ENCODE measurements at places on chromosomes 5 and 9. TPM values are rescaled to one million over a fixed set of nuclear protein-coding genes. Genes with fewer than 3 reads are reported as not detected.

Gene FOXD4L3
- total RNA-seq: not detected

DNA sequence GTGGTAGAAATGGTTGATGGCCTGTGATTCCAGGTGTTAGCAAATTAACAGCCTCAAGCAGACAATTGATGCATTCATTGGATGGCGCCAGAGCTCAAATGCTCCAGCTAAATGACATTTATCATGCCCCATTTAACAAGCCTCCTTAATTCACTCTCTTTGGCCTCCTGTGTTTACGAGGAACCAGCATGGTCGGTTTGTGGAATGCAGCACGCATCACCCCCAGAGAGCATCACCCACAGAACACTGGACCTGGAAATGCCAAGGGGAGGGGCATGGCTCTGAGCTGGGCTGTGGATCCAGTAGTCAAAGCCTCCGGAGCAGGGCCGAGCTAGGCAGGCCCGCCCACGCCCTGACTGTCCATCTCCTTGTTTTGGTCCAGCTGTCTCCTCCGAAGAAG, 434.0 kb downstream of the GADD45G start:
- H3K4me3 ChIP-seq: no peak overlapping the region
- no peak overlapping the region for H3K27ac ChIP-seq
- H3K36me3 ChIP-seq: no peaks in the 10 kb centered on the region
- H3K4me1 ChIP-seq: no peaks in the 10 kb centered on the region
- no peak for DNase-seq

Gene KIF4B
- not detected for total RNA-seq

Gene ADAMTSL1
- 255 TPM for total RNA-seq

Gene BTNL8
- not detected for total RNA-seq

DNA sequence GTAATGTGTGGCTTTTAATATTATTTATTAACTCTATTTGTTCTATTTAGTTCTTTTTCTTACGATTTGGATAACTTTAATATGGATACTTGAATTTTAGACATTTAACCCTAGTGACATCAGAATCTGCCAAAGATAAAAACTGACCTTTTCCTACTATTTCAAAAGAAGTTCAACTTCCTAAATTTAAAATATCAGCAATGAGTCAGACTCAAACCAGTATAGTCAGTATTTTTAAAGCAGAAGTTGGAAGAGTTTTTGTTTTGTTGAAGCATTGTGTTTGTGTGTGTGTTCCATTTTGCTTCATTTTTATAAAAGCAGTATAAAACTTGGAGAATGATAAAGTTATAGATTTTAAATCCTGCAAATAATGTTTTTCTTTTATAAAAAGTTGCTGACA, 251.8 kb upstream of the RASA1 start:
- H3K27me3 ChIP-seq: no peaks in the 10 kb centered on the region
- H3K4me1 ChIP-seq: peaks cover 10% of the 10 kb centered on the region
- DNase-seq: no peak
- H3K36me3 ChIP-seq: no peaks in the 10 kb centered on the region
- no peak overlapping the region for H3K27ac ChIP-seq
- H3K4me3 ChIP-seq: no peak overlapping the region

GRCh38 chr5:14577971-14578370, 3.6 kb upstream of the OTULINL start:
- no peaks in the 10 kb centered on the region for H3K36me3 ChIP-seq
- DNase-seq: no peak
- no peak overlapping the region for H3K27ac ChIP-seq
- H3K4me1 ChIP-seq: no peaks in the 10 kb centered on the region
- H3K4me3 ChIP-seq: no peak overlapping the region

DNA sequence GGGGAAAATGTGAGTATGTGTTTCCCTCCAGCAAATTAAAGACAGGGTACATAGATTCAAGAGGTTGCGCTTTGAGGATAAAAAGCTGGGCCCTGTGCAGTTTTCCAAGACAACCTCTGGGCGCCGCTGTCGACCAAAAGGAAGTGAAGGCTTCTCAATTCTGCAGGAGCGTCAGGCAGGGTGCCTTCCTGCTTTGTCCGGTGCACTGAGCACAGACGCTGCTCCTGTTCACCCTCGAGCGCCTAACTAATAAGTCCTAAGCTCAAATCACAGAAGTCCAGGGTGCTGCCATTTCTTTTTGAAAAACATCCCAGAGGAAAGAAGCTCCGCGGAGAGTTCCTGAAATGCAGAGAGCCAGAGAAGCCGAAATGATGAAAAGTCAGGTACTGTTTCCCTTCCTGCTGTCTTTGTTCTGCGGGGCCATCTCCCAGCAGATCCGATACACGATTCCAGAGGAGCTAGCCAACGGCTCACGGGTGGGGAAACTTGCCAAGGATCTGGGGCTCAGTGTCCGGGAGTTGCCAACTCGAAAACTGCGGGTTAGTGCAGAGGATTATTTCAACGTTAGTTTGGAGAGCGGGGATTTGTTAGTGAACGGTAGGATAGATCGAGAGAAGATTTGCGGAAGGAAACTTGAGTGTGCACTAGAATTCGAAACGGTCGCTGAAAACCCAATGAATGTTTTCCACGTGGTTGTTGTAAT, at the start of gene PCDHGB1:
Gene PCDHGB1 (plus strand): TSS at position 183 of the 703 bp plus-strand sequence. CDS start 162 bp downstream, at position 345.
- no peaks in the 10 kb centered on the region for H3K4me1 ChIP-seq
- DNase-seq: peak; percentile 62
- no peaks in the 10 kb centered on the region for H3K36me3 ChIP-seq
- no peaks in the 10 kb centered on the region for H3K27me3 ChIP-seq
- no peak within 1 kb of the TSS for H3K27ac ChIP-seq
- peak within 1 kb of the TSS; percentile 41 for H3K4me3 ChIP-seq

DNA sequence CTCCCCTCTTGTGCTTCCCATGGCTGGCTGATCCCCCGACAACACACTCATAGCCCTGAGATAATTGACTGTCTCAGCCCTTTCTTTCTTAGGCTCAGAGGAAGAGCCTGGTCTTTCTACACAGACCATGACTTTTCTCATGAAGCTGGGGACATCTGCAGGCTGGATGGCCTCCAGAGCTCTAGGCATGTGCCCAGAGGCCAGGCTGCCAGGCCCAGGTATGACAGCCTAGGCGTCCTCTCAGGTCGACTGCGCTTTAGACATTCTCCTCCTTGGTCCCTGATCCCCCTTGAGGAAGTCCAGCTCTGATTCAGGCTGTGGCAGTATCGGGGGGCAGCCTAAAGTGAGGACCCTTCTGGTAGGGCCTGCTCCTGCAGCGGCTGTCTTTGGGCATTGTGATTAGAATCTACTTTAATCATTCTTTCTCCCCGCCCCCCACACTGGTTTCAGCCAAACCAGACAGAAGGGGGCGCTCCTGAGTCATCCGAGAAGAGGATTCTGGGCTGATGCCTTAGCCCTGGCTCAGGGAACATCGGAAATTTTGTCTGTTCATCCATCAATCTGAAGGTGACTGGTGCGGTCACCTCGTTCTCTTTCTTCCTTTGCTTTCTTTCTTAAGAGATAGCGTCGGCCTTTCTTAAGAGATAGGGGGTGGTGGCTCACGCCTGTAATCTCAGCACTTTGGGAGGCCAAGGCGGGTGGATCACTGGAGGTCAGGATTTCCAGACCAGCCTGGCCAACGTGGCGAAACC, 66.5 kb upstream of the HSPA9 start:
- peak; percentile 86 for DNase-seq
- no peaks in the 10 kb centered on the region for H3K4me1 ChIP-seq
- no peaks in the 10 kb centered on the region for H3K27me3 ChIP-seq
- no peak overlapping the region for H3K27ac ChIP-seq

DNA sequence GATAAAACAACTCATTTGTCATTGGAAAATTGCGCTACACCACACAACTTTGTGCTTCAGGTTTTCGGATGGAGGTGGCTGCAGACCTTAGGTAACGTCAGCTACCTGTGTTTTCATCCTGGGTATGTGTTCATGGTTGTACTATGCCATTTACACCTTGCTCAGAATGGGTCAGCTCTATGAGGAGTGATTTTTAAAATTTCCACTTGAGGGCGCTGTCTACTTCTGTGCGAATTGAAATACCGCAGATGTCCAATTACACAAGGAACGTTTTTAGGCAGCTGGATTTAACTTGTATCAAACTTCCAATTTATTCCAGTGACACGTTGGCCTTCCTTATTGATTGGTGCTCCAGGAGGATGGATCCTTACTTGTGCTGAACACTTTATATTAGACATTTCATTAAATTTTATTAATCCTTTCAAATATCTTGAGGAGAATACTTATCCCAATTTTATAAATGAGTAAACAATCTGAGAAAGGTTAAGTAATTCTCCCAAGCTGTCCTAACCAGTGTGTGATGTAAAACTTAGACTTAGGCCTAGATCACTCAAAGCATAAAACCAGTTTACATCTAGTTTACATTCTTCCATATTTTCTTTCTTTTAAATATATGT, 23.4 kb downstream of the DMRTA1 start:
- peaks cover 26% of the 10 kb centered on the region for H3K27me3 ChIP-seq
- peak; percentile 61 for DNase-seq
- H3K4me3 ChIP-seq: no peak overlapping the region
- H3K4me1 ChIP-seq: no peaks in the 10 kb centered on the region

Gene PCDHGA11
- 21.7 TPM for total RNA-seq

DNA sequence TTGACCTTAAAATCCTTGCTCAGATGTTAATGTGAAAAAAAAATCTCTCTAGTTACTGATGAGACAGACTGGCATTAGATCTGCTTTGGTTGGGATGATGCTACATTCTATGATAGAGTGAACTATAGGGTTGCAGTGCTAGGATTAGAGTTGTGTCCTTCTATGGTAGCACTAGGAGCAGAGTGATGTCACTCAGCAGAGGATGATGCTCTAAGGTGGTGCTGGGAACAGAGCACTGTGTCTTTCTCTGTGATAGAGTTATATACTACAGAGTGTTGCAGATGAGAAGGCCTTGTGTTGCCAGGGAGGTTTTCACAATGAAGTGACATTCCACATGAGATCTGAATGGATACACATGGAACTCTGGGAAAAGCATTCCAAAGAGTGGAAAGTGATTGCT, 462.3 kb downstream of the CDH12 start:
- no peak overlapping the region for H3K4me3 ChIP-seq
- no peaks in the 10 kb centered on the region for H3K27me3 ChIP-seq
- no peak overlapping the region for H3K27ac ChIP-seq
- H3K36me3 ChIP-seq: no peaks in the 10 kb centered on the region

DNA sequence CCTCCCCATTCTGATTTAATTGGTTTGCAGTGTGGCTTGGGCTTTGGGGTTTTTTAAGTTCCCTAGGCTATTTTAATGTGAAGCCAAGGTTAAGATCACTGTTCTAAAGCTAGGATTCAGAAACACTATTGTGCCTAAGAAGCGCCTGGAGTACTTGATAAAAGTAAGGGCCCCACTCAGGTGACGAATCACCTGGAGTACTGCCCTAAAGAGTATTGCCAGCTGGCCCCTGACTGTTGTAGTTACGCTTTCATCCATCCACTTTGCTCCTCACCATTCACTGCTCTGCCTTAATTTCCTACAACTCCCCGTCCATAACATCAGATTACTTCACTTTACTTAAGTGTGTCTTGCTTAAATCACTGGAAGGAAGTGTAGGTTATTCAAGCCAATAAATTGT, 119.3 kb downstream of the CD180 start:
- no peaks in the 10 kb centered on the region for H3K36me3 ChIP-seq
- H3K27me3 ChIP-seq: no peaks in the 10 kb centered on the region
- no peaks in the 10 kb centered on the region for H3K4me1 ChIP-seq
- no peak overlapping the region for H3K27ac ChIP-seq

GRCh38 chr5:169325273-169325672, 24.3 kb upstream of the SLIT3 start:
- H3K27ac ChIP-seq: no peak overlapping the region
- no peaks in the 10 kb centered on the region for H3K36me3 ChIP-seq
- no peaks in the 10 kb centered on the region for H3K4me1 ChIP-seq
- no peak overlapping the region for H3K4me3 ChIP-seq

GRCh38 chr5:149771216-149771980, 41.3 kb downstream of the PPARGC1B start:
- H3K27me3 ChIP-seq: no peaks in the 10 kb centered on the region
- H3K27ac ChIP-seq: no peak overlapping the region
- no peak overlapping the region for H3K4me3 ChIP-seq
- H3K4me1 ChIP-seq: no peaks in the 10 kb centered on the region
- H3K36me3 ChIP-seq: no peaks in the 10 kb centered on the region
- DNase-seq: no peak

DNA sequence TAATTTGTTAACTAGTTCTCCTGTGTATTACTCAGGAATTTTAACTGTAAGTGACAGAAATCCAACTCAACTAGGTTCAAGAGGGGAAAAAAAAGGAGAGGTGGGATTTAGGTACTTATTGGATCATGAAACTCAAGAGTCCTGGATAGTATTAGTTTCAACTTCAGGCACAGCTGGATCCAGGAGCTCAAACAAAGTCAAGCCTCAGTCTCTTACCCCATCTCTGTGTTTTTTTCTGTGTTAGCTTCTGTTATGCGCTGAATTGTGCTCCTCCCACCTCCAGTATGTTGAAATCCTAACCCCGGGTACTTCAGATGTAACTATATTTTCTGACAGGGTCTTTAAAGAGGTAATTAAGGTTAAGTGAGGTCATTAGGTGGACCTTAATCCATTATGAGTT, 53.5 kb downstream of the SMIM23 start:
- H3K4me1 ChIP-seq: peaks cover 9% of the 10 kb centered on the region
- no peak for DNase-seq
- H3K36me3 ChIP-seq: no peaks in the 10 kb centered on the region
- no peaks in the 10 kb centered on the region for H3K27me3 ChIP-seq

Gene CYSTM1
- 16.0 TPM for total RNA-seq

GRCh38 chr5:157464519-157465171, 4.6 kb downstream of the NIPAL4 start:
- H3K27me3 ChIP-seq: peaks cover 18% of the 10 kb centered on the region
- H3K27ac ChIP-seq: peak overlapping the region; percentile 59
- peaks cover 17% of the 10 kb centered on the region for H3K4me1 ChIP-seq
- peak; percentile 96 for DNase-seq
- no peaks in the 10 kb centered on the region for H3K36me3 ChIP-seq
- no peak overlapping the region for H3K4me3 ChIP-seq

Gene FAM221B
- not detected for total RNA-seq

DNA sequence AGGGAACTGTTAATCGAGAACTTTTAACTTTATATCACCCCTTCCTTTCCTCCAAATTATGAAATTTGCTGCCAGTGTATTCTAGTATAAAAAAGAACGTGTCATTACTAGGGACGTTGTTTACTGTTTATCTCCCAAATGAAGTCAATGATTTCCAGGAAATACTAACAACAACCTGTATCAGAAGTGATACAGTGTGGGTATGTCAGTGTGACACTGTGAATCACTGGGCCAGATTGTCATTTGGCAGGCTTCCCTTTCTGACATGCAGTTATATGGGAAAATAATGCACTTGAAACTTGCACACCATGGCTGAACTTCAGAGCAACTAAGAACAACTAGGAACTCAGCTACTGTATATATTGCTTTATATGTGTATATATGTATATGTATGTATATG, 12.6 kb downstream of the ZNF462 start:
- peaks cover 9% of the 10 kb centered on the region for H3K4me1 ChIP-seq
- no peaks in the 10 kb centered on the region for H3K36me3 ChIP-seq

DNA sequence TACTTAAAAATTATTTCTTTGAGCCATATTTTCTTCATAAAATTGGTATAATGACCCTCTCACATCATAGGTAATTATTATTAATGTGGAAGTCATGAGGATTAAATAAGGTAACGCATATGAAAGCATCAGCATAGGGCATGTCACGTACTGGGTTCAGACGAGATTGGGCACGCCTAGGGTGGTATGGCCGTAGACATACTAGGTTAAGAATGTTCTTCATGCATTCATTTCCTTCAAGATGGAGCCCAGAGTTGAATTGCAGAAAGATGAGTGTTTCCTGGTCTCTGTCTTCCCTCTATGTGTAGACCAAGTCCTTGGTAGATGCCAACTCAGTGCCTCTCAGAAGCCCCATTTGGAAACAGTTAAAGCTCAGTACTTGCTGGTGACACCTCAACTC, 174.1 kb upstream of the CLINT1 start:
- no peak overlapping the region for H3K27ac ChIP-seq
- H3K27me3 ChIP-seq: peaks cover 18% of the 10 kb centered on the region
- DNase-seq: no peak
- H3K4me3 ChIP-seq: no peak overlapping the region

GRCh38 chr5:38376404-38376803, 118.0 kb downstream of the EGFLAM start:
- no peak overlapping the region for H3K4me3 ChIP-seq
- H3K36me3 ChIP-seq: no peaks in the 10 kb centered on the region
- no peak for DNase-seq
